ENCODE measurements at places on chromosomes 4 and X. TPM values are rescaled to one million over a fixed set of nuclear protein-coding genes. Genes with fewer than 3 reads are reported as not detected.

DNA sequence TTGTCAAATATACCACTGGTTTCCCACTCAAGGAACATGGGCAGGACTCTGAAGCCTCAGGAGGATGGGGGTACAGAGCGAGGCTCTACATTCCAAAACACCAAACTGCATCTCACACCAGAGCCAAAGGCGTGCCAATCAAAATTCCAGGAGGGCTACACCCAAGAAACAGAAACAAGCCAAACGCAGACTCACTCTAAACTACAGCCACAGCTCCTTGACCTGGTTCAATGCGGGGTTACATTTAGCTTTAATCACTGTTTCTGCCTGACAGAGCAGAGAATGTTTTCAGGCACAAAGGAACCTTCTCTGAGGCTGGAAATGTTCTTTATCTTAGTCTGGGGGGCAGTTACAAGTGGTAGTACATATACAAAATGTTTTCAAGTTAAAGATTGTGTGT, 2121.5 kb upstream of the AGA start:
- no peak overlapping the region for H3K4me3 ChIP-seq
- H3K36me3 ChIP-seq, result no peaks in the 10 kb centered on the region
- DNase-seq, result peak; percentile 47
- H3K27me3 ChIP-seq, result no peaks in the 10 kb centered on the region

DNA sequence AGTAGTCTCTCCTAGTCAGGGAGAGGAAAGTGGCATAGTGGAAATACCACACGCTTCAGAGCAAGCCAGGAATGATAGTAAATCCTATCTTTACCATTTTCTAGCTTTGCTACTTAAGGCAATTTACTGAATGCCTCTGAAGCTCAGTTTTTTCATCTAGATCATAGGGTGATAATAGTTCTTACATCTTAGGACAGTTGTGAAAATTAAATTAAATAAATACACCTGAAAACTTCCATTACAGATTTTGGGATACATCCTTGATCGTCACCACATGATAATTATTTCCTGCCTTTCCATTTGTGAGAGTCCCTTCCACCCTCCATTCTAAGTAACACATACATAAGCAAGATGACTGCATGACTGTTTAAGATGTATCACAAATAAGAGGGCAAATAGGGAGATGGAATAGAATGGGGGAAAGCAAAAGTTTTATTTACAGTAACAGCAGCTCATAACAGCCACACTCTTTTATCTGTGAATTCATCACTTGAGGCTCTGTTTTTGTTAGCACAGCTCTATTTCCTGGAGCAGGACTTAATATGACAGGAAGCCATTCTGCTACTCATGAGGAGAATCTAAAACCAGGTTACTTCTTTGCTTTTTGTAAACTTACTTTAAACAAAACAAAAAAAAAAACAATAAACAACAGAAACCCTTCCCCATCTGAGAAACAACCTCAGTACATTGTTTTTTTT, 13.4 kb downstream of the P2RY10 start:
- no peak overlapping the region for H3K27ac ChIP-seq
- no peaks in the 10 kb centered on the region for H3K4me1 ChIP-seq
- H3K4me3 ChIP-seq, result no peak overlapping the region

GRCh38 chrX:149129767-149130166, 375.3 kb downstream of the IDS start:
- H3K36me3 ChIP-seq, result no peaks in the 10 kb centered on the region
- no peaks in the 10 kb centered on the region for H3K27me3 ChIP-seq
- no peak for DNase-seq
- no peaks in the 10 kb centered on the region for H3K4me1 ChIP-seq
- H3K4me3 ChIP-seq, result no peak overlapping the region

- H3K27me3 ChIP-seq, result no peaks in the 10 kb centered on the region
- H3K4me3 ChIP-seq, result no peak overlapping the region
- no peaks in the 10 kb centered on the region for H3K36me3 ChIP-seq
- DNase-seq, result no peak
Observed at GRCh38 chr4:26131711-26132110, 189.1 kb upstream of the RBPJ start.

DNA sequence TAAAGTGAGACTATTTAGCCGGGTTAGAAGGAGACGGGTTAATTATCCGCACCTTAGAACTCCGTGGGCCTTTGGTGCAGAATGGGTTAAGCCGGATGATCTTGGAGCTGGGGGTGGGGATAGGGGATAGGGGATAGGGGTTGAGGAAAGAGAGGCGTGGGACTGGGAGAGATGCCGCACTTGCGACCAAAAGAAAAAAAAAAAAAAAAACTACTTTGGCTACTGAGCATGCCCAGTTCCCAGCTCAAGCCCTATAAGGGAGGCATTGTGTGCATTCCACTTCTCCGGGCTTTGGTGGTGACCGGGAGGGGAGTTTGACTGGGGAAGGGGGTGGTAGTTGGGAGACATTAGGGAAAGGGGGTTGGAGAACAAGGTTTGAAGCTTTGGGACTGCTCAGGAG, at the start of gene SLITRK4:
Gene SLITRK4 (minus strand): TSS at position 187 of the 400 bp plus-strand sequence. CDS start 4,993 bp downstream, outside the sequence.
- peak; percentile 77 for DNase-seq
- H3K27me3 ChIP-seq, result peaks cover 22% of the 10 kb centered on the region
- peak within 1 kb of the TSS; percentile 60 for H3K4me3 ChIP-seq
- H3K27ac ChIP-seq, result peak within 1 kb of the TSS; percentile 49
- H3K36me3 ChIP-seq, result no peaks in the 10 kb centered on the region
- H3K4me1 ChIP-seq, result no peaks in the 10 kb centered on the region

- no peak overlapping the region for H3K27ac ChIP-seq
- no peak overlapping the region for H3K4me3 ChIP-seq
- H3K27me3 ChIP-seq, result no peaks in the 10 kb centered on the region
Observed at GRCh38 chr4:137156054-137156453, 376.2 kb downstream of the PCDH18 start.

DNA sequence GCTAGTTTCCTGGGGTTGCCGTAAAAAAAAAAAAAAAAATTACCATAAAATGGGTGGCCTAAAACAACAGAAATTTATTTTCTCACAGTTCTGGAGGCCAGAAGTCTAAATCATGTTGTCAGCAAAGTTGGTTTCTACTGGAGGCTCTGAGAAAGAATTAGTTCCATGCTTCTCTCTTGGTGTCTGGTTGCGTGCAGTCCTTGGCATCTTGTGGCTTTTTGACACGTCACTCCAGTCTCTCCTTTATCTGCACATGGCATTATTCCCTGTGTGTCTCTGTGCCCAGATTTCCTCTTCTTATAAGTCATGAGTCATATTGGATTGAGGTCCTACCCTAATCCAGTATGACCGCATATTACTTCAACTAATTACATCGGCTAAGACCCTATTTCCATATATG, 38.7 kb downstream of the SPATA4 start:
- no peak overlapping the region for H3K27ac ChIP-seq
- no peaks in the 10 kb centered on the region for H3K4me1 ChIP-seq
- no peaks in the 10 kb centered on the region for H3K36me3 ChIP-seq
- no peak overlapping the region for H3K4me3 ChIP-seq
- no peaks in the 10 kb centered on the region for H3K27me3 ChIP-seq

DNA sequence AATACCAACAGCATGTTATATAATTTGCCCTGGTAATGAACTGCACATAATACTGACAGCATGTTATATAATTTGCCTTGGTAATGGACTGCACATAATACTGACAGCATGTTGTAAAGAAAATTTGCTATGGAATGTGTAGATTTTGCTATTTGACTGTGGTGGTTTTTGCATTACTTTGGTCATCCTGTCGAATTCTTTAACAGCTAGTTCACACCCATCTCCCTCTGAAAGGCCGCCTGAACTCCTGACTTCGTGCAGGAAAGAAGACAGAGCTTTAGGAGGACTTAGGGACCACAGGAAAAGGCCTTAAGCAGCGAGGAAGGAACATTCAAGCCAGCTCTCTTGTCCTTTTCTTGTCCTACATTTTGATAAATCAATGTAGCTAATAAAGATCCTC, 45.2 kb upstream of the DCLK2 start:
- H3K4me1 ChIP-seq, result no peaks in the 10 kb centered on the region
- no peaks in the 10 kb centered on the region for H3K36me3 ChIP-seq
- no peak overlapping the region for H3K4me3 ChIP-seq
- DNase-seq, result no peak

GRCh38 chr4:151674804-151675391, 85.9 kb downstream of the GATB start:
- H3K27me3 ChIP-seq, result no peaks in the 10 kb centered on the region
- DNase-seq, result peak; percentile 73
- H3K4me3 ChIP-seq, result no peak overlapping the region

- H3K4me1 ChIP-seq, result no peaks in the 10 kb centered on the region
- no peak overlapping the region for H3K4me3 ChIP-seq
- H3K27ac ChIP-seq, result no peak overlapping the region
- peak; percentile 81 for DNase-seq
- no peaks in the 10 kb centered on the region for H3K36me3 ChIP-seq
Observed at GRCh38 chrX:106894392-106894909, 8.7 kb downstream of the RIPPLY1 start.

- no peaks in the 10 kb centered on the region for H3K27me3 ChIP-seq
- H3K4me1 ChIP-seq, result peaks cover 3% of the 10 kb centered on the region
Observed at GRCh38 chr4:3524920-3525319, 7.3 kb downstream of the LRPAP1 start.

DNA sequence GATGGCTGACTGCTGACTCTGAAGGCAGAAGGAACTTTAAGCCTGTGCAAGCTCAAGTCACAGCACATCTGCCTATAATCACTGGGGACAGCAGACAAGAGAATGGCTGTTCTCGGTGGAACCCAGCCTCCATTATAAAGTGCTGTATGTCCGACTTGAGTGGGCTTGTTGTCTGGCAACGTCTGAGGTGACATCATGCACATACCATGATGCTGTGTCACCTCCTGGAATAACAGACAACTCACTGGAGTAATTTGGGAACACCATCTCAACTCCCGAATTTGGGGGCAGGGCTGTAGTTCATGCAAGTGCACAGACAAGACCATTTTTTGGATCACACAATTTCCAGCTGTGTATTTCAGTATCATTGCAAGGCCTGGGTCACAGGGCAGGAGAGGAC, 59.8 kb upstream of the GPM6B start:
- no peaks in the 10 kb centered on the region for H3K27me3 ChIP-seq
- no peak for DNase-seq
- H3K4me3 ChIP-seq, result no peak overlapping the region
- H3K27ac ChIP-seq, result no peak overlapping the region
- H3K36me3 ChIP-seq, result no peaks in the 10 kb centered on the region
- no peaks in the 10 kb centered on the region for H3K4me1 ChIP-seq

- H3K27me3 ChIP-seq, result no peaks in the 10 kb centered on the region
- no peak overlapping the region for H3K4me3 ChIP-seq
- no peaks in the 10 kb centered on the region for H3K4me1 ChIP-seq
- no peak for DNase-seq
- no peak overlapping the region for H3K27ac ChIP-seq
- H3K36me3 ChIP-seq, result peaks cover 7% of the 10 kb centered on the region
Observed at GRCh38 chr4:84718699-84719098, 135.8 kb downstream of the CDS1 start.

DNA sequence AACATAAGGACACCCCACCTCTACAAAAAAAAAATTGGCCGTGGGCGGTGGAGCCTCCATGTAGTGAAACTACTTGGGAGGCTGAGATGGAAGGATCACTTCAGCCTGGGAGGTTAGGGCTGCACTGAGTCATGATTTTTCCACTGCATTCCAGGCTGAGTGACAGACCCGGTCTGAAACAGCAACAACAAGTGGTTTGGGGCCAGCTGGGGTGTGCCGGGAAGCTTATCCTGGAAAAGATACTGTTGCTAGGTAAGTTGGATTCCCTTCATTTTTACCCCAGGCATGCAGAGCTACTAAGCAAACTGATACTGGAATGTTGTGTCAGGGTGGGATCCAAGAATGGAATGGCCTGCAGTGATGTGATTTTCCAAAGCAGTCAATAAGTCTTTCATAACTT, 57.0 kb downstream of the XAGE2 start:
- H3K4me3 ChIP-seq, result no peak overlapping the region
- H3K27ac ChIP-seq, result no peak overlapping the region
- no peaks in the 10 kb centered on the region for H3K36me3 ChIP-seq
- no peaks in the 10 kb centered on the region for H3K27me3 ChIP-seq

GRCh38 chr4:135434936-135435335, 1233.3 kb upstream of the PABPC4L start:
- no peaks in the 10 kb centered on the region for H3K4me1 ChIP-seq
- no peaks in the 10 kb centered on the region for H3K27me3 ChIP-seq
- DNase-seq, result no peak
- no peak overlapping the region for H3K27ac ChIP-seq
- H3K4me3 ChIP-seq, result no peak overlapping the region
- no peaks in the 10 kb centered on the region for H3K36me3 ChIP-seq

DNA sequence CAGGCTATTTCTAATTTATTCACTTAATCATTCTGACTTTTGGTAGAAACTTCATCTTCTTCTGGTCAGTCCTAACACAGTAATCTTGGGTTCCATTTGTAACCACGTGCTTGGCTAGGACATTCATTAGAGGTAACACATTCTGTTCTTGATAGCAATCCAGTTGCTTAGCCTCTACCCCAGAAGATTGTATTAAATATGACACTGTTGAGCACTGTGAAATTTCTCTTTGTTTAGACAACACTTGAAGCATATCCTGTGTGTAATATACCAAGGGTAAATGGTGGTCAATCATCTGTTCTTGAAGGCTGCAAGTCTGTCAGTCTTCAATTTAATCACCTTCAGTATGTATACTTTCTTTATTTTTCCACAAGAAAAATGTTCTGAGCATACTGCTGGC, 523.0 kb downstream of the ANKRD50 start:
- no peak overlapping the region for H3K27ac ChIP-seq
- DNase-seq, result no peak
- H3K27me3 ChIP-seq, result no peaks in the 10 kb centered on the region
- H3K4me1 ChIP-seq, result no peaks in the 10 kb centered on the region
- H3K4me3 ChIP-seq, result no peak overlapping the region
- H3K36me3 ChIP-seq, result no peaks in the 10 kb centered on the region

GRCh38 chrX:475926-476723, 89.4 kb upstream of the PPP2R3B start:
- H3K27ac ChIP-seq, result no peak overlapping the region
- H3K4me1 ChIP-seq, result no peaks in the 10 kb centered on the region
- H3K36me3 ChIP-seq, result no peaks in the 10 kb centered on the region
- DNase-seq, result no peak

DNA sequence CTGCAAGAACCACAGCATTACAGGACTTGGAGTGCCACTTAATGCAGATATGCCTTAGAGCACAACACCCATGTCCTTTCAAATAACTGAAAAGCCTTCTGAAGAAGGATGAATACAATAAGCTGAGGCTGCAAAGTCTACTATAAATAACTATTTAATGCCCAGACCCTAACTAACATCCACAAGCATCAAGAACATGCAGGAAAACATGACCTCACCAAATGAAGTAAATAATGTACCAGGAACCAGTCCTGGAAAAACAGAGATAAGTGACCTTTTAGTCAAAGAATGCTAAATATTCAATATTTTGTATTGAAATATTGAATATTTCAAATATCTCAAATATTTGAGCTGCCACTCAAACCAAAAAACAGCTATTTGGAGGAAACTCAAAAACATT, 16.9 kb downstream of the ACTRT1 start:
- no peaks in the 10 kb centered on the region for H3K36me3 ChIP-seq
- no peak overlapping the region for H3K4me3 ChIP-seq
- DNase-seq, result no peak
- no peak overlapping the region for H3K27ac ChIP-seq
- no peaks in the 10 kb centered on the region for H3K27me3 ChIP-seq

- no peaks in the 10 kb centered on the region for H3K36me3 ChIP-seq
- H3K4me3 ChIP-seq, result no peak overlapping the region
- DNase-seq, result no peak
- no peaks in the 10 kb centered on the region for H3K27me3 ChIP-seq
Observed at GRCh38 chr4:105344141-105344540, 129.7 kb downstream of the PPA2 start.

Gene PLK4
- 83.9 TPM for total RNA-seq

Gene TRAPPC11
- total RNA-seq, result 110 TPM

Gene TCP11X2
- 0.88 TPM for total RNA-seq

Gene PPARGC1A
- 1.7 TPM for total RNA-seq

Gene ODAPH
- total RNA-seq, result not detected

Gene CNGA1
- total RNA-seq, result 1.5 TPM

Gene ZNF732
- total RNA-seq, result not detected

Gene SPACA5
- total RNA-seq, result not detected

Gene ANOS1
- total RNA-seq, result 31.3 TPM
